ENCODE measurements at places on chromosomes 2 and 18. TPM values are rescaled to one million over a fixed set of nuclear protein-coding genes. Genes with fewer than 3 reads are reported as not detected.
A peak's percentile ranks its signal among the peaks of the same experiment; 100 is the strongest.

The ZNF407 gene
- 26.8 TPM for total RNA-seq

The GCG gene
- total RNA-seq = not detected

The ITGAV gene
- total RNA-seq = 8.1 TPM

The POTEE gene
- total RNA-seq = 0.18 TPM

The EHD3 gene
- 3.2 TPM for total RNA-seq

The EGR4 gene
- not detected for total RNA-seq

The VWC2L gene
- total RNA-seq = not detected

The PRKCE gene
- 19.1 TPM for total RNA-seq

The EN1 gene
- not detected for total RNA-seq

The LCT gene
- total RNA-seq = 0.36 TPM

The SERPINB4 gene
- total RNA-seq = not detected

The ANKRD30BL gene
- total RNA-seq = not detected

The CLASP1 gene
- 72.1 TPM for total RNA-seq

The KCNJ13 gene
- total RNA-seq = not detected

The UGT1A8 gene
- total RNA-seq = not detected

GRCh38 chr18:76275727-76276313 is 219.2 kb downstream of the ZNF516 start:
- H3K27ac ChIP-seq = no peak overlapping the region
- no peaks in the 10 kb centered on the region for H3K36me3 ChIP-seq
- H3K27me3 ChIP-seq = peaks cover 4% of the 10 kb centered on the region
- no peak for DNase-seq
- no peaks in the 10 kb centered on the region for H3K4me1 ChIP-seq

DNA sequence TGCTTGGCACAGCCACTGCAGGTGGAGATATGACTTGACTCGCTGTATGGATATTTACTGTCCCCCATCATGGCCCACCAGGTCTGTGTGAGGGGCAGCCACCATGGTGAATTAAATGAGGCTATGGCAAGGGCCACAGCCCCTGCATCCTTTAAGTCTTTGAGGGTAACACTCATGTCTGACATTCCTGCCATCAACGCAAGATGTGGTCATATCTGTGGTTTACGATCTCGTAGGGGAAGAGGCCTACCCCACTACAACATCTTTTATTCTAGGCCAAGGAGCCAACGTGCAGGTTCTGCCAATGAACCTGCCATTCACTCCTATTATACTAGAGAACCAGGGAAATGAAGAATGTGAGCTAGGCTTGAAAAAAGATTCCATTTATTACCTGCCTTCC is 381.6 kb upstream of the ID2 start:
- H3K4me3 ChIP-seq = no peak overlapping the region
- H3K4me1 ChIP-seq = peaks cover 74% of the 10 kb centered on the region
- H3K27me3 ChIP-seq = no peaks in the 10 kb centered on the region
- no peaks in the 10 kb centered on the region for H3K36me3 ChIP-seq
- H3K27ac ChIP-seq = no peak overlapping the region

DNA sequence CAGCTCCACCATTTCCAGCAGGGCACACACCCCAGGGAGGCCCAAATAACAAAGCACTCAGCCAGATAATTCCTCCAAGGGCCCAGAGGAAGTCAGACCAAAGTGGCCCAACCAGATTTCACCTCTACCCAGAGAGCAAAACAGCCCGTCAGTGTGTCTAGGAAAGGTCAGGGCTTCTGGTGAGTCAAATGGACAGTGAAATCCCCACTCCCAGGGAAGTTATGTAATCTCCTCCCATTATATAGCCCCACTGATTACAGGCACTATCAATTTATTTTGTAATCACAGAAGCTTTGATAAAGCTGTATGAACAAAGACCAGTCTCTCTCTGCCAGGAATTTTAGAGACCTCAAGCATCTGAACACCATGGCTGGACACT is 4.0 kb downstream of the B4GALT6 start:
- peaks cover 10% of the 10 kb centered on the region for H3K4me1 ChIP-seq
- no peaks in the 10 kb centered on the region for H3K36me3 ChIP-seq
- no peak overlapping the region for H3K27ac ChIP-seq
- H3K27me3 ChIP-seq = peaks cover 55% of the 10 kb centered on the region

DNA sequence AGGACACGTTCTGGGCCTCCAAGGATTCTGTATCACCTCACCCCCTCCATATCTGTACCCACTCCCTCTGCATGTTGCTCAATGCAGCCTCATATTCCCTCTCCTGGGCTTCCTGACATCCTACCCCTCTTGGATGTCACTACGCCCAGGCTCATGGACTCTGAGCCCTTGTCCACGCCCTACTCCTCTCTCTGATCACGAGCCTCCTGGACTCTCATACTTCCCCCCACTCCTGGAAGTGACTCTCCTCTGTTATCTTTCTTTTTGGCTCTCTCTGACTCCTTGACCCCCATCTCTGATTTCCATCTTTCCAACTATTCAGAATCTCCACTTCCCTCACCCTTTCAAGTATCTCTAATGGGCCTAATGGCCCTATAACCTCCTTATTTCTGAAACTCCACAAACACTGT is 2.1 kb downstream of the TMEM198 start:
- H3K36me3 ChIP-seq = no peaks in the 10 kb centered on the region
- H3K4me3 ChIP-seq = peak overlapping the region; percentile 33
- H3K4me1 ChIP-seq = peaks cover 32% of the 10 kb centered on the region
- DNase-seq = no peak
- peaks cover 21% of the 10 kb centered on the region for H3K27me3 ChIP-seq
- no peak overlapping the region for H3K27ac ChIP-seq

DNA sequence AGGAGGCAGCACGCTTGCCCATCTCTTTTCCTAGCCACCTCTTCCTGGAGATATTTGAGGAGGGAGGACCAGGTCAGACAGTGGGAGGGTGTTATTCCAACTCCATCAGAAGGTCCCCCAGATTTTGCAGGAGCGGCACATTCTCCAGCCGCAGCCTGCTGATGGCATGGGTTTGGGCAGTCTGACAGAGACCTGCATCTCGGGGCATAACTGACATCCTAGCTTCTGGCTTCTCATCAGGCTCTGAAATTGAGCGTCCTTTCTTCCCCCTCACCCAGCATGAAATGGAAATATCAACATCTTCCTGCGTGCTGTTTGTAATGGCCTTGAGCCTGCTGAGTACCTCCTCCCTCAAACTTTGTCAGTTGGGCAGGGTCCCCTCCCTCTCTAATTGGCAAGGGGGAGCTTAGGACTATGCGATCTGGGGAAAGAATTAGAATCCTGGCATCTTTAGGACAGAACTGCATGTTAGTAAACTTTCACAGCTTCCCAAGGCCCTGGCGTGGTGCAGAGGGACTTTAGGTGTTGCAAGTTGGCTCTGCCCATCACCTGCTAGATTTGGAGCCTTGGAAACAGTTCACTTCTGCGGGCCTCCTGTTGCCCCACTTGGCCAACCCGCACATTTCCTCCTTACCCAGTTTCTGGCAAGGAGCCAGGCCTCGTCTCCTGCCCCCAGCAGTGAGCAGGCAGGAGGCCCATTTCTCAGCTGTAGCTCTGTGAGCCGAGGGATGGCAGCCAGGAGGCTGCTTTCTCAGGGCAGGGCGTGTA is 2.2 kb downstream of the ITM2C start:
- peaks cover 69% of the 10 kb centered on the region for H3K4me1 ChIP-seq
- no peaks in the 10 kb centered on the region for H3K36me3 ChIP-seq
- no peak overlapping the region for H3K27ac ChIP-seq
- no peaks in the 10 kb centered on the region for H3K27me3 ChIP-seq
- peak overlapping the region; percentile 95 for H3K4me3 ChIP-seq
- DNase-seq = peak; percentile 76

- no peak overlapping the region for H3K4me3 ChIP-seq
- H3K27ac ChIP-seq = no peak overlapping the region
- H3K27me3 ChIP-seq = no peaks in the 10 kb centered on the region
- H3K4me1 ChIP-seq = peaks cover 3% of the 10 kb centered on the region
Measured at GRCh38 chr18:79554945-79555645, 124.5 kb upstream of the CTDP1 start.

DNA sequence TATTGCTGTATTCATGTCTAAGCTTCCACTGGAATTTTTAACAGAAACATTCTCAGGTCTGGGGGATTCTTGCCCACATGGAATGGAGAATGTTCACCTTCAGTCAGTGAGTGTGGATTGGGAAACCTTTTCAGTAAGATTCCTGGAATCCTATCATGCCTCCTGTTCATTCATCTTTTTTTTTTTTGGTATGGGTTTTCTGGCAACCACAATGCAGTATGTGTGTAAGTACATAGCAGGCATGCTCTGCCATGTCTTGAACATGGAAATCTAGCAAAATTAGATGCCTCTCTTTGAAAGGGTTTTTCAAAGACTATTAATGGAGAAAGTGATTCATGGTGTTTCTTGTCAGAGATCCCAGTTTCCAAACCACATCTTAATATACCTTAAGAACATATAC is 176.5 kb downstream of the LTBP1 start:
- no peaks in the 10 kb centered on the region for H3K4me1 ChIP-seq
- no peak for DNase-seq
- no peak overlapping the region for H3K27ac ChIP-seq
- no peak overlapping the region for H3K4me3 ChIP-seq

GRCh38 chr2:153477636-153478288 is 800 bp downstream of the RPRM start:
- H3K4me3 ChIP-seq = peak overlapping the region; percentile 87
- no peak for DNase-seq
- H3K27me3 ChIP-seq = peaks cover 76% of the 10 kb centered on the region
- H3K4me1 ChIP-seq = peaks cover 23% of the 10 kb centered on the region
- no peak overlapping the region for H3K27ac ChIP-seq

DNA sequence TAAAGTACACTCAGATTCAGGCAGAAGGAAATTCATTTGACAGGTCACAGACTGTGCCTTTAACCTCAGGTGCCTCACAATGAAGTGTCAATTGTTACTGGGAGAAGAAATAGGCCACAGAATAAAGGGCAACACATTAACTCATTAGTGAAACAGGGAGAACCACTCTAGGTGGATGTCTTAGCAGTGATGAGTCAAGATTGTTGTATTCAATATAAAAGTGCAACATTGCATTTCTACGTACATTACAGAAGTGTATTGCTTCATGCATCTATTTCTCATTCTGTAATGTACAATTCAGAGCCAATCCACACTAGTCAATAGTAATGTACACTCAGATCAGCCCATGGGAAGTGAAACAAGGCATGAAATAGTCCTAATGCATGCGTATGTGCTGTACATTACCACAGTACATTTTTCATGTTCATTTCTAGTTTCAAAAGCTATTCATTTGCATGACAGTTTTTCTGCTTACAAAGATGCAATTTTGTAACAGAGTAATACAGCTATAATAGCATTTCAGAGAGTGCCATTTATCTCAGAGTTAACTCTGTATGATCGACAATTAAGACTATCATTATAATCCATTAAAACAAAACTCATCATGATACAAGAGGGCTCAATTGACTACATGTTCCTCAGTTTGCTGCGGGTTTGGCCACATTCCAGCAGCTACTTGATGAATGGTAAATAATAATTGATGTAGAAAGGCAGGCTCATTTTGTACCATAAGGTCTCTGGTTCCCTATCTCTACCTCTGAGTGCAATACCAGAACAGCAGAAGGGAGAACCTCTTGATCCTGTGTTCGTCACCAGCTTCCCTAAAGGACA is 12.2 kb upstream of the ARL5A start:
- no peaks in the 10 kb centered on the region for H3K4me1 ChIP-seq
- H3K27ac ChIP-seq = no peak overlapping the region
- no peaks in the 10 kb centered on the region for H3K36me3 ChIP-seq
- DNase-seq = no peak
- no peaks in the 10 kb centered on the region for H3K27me3 ChIP-seq
- H3K4me3 ChIP-seq = no peak overlapping the region

- H3K4me1 ChIP-seq = peaks cover 8% of the 10 kb centered on the region
- H3K36me3 ChIP-seq = peaks cover 10% of the 10 kb centered on the region
- peak overlapping the region; percentile 88 for H3K27ac ChIP-seq
- DNase-seq = no peak
Measured at GRCh38 chr2:177784745-177785067, 287.9 kb downstream of the PDE11A start.

DNA sequence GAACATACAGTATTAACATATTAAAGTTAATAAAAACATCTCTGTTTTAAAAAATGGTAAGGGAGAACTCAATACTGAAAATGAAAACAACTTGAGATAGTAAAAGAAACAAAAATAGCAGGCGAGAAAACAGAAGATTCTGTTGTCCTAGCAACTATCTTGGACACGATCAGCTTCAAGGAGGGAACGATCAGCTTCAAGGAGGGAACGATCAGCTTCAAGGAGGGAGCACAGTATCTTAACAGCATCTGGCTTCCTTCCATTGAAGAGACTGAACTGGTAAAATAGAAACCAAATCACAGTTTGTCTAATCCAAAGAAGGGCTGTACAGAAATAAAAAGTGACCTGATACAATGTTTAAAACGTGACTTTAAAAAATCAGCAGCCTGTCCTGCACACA is 51.8 kb downstream of the NDUFA10 start:
- no peak overlapping the region for H3K4me3 ChIP-seq
- H3K36me3 ChIP-seq = peaks cover 59% of the 10 kb centered on the region
- DNase-seq = no peak
- peaks cover 4% of the 10 kb centered on the region for H3K4me1 ChIP-seq
- H3K27me3 ChIP-seq = no peaks in the 10 kb centered on the region
- H3K27ac ChIP-seq = peak overlapping the region; percentile 51

GRCh38 chr2:70141902-70142589 is 48.8 kb downstream of the C2orf42 start:
- peaks cover 61% of the 10 kb centered on the region for H3K4me1 ChIP-seq
- H3K27ac ChIP-seq = peak overlapping the region; percentile 99
- DNase-seq = peak; percentile 53
- peak overlapping the region; percentile 92 for H3K4me3 ChIP-seq
- H3K27me3 ChIP-seq = no peaks in the 10 kb centered on the region

DNA sequence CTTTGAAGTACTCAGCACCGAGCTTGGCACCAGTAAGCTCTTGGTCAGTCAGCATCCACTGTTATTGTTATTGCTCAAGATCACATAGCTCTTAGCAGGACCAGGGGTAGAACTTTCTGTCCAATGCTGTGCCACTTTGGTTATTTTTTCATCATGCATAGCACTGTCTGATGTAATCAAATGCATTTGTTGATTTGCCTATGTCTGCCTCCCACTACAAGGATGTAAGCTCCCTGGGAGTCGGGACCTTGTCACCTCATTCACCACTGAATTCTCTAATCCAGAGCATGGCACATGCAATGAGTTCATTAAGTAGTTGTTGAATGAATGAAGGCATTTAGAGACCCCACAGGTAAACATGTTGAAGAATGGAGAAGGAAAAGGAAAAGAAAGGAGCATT is 29.0 kb upstream of the DLX1 start:
- H3K4me3 ChIP-seq = no peak overlapping the region
- no peaks in the 10 kb centered on the region for H3K4me1 ChIP-seq
- no peak overlapping the region for H3K27ac ChIP-seq
- DNase-seq = no peak
- no peaks in the 10 kb centered on the region for H3K27me3 ChIP-seq

GRCh38 chr2:186737732-186738508 is 44.1 kb downstream of the FAM171B start:
- DNase-seq = no peak
- no peaks in the 10 kb centered on the region for H3K36me3 ChIP-seq
- H3K4me3 ChIP-seq = no peak overlapping the region
- no peaks in the 10 kb centered on the region for H3K4me1 ChIP-seq
- H3K27ac ChIP-seq = no peak overlapping the region
- no peaks in the 10 kb centered on the region for H3K27me3 ChIP-seq

GRCh38 chr2:128016620-128017019 is 11.2 kb downstream of the SAP130 start:
- peaks cover 1% of the 10 kb centered on the region for H3K4me1 ChIP-seq
- no peaks in the 10 kb centered on the region for H3K27me3 ChIP-seq
- H3K4me3 ChIP-seq = no peak overlapping the region
- H3K27ac ChIP-seq = no peak overlapping the region
- H3K36me3 ChIP-seq = peaks cover 4% of the 10 kb centered on the region

Data from naive thymus-derived CD8-positive, alpha-beta T cell (primary cell).